ENCODE measurements at places on chromosomes 7 and 10. TPM values are rescaled to one million over a fixed set of nuclear protein-coding genes. Genes with fewer than 3 reads are reported as not detected.

Gene RNF148
- not detected for polyA plus RNA-seq

Gene SDHAF3
- 20.9 TPM for polyA plus RNA-seq

Gene PDZD7
- 1.6 TPM for polyA plus RNA-seq

GRCh38 chr10:29667191-29667590, 32.4 kb upstream of the SVIL start:
- no peak for DNase-seq

DNA sequence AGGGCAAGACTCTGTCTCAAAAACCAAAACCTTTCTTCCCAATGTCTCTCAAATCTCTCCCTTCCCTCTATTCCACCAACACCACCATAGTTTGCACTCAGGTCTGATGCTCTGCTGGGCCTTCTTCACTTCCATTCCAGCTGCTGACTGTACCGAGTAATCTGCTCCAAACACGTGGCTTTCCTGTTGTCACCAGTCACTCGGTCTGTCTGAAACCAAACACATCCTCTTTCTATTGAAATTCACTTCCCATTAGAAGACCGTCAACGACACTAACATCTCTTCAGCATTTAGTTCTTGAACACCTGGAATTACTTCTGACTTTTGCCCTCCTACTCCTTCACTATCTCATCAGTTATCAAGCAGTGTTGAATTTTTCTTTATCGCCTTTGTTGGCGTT, 4.7 kb upstream of the NRF1 start:
- DNase-seq, result peak; percentile 63

All from muscle of leg (tissue), 16 donors.